CD4-positive, alpha-beta memory T cell (primary cell): ENCODE measurements at places on chromosomes 13 and 19.
A peak's percentile ranks its signal among the peaks of the same experiment; 100 is the strongest.

GRCh38 chr13:113413898-113414282, 39.4 kb downstream of the ADPRHL1 start:
- H3K4me3 ChIP-seq, result no peak overlapping the region
- H3K36me3 ChIP-seq, result no peaks in the 10 kb centered on the region

DNA sequence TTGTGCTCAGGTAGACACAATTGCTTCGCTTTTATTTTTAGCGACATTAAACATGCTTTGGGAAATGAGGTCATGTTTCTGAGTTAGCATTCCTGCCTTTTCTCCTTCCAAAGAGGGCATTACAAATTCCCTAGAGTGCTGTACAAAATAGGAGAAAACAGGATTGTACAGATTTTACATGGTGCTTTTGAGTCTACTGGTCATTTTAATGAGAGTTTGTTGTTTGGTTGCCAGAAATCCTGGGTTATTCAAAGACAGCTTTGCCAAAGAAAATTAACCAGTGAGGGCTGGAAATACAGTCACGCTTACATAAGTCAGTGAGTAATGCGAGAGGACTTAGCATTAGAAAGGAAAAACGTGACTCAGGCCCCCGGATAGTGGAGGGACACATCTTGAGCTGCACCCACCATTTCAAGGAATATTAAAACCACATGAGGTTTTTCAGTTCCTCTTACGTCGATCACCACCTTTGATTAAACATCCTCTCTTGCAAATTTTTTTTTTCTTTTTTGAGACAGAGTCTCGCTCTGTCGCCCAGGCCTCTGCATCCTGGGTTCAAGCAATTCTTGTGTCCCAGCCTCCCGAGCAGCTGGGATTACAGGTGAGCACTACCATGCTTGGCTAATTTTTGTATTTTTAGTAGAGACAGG, 55.4 kb downstream of the SACS start:
- H3K4me3 ChIP-seq, result no peak overlapping the region
- no peaks in the 10 kb centered on the region for H3K36me3 ChIP-seq
- H3K27ac ChIP-seq, result peak overlapping the region; percentile 16

- no peaks in the 10 kb centered on the region for H3K4me1 ChIP-seq
- no peaks in the 10 kb centered on the region for H3K36me3 ChIP-seq
- H3K27me3 ChIP-seq, result no peaks in the 10 kb centered on the region
- DNase-seq, result no peak
- no peak overlapping the region for H3K27ac ChIP-seq
- H3K4me3 ChIP-seq, result no peak overlapping the region
Observed at GRCh38 chr13:76638181-76638580, 248.0 kb downstream of the KCTD12 start.

DNA sequence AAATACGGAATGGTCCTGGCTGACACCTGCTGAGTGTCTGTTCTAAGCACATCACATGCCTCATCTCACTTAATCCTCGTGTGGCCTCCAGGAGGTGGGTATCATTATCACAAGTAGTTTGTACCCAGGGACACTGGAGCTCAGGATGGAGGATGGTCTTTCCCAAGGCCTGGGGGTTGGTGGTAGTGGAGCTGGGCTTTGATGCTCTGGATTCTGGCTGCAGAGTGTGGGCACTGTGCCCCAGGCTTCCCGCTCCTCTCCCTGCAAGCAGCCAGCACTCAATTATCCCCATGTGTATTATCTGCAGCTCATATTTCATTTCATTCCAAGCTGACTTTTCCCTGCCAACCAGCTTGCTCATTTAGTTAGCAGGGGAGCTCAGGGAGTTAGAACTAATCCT, 52.1 kb downstream of the SIAH3 start:
- no peak for DNase-seq
- H3K27ac ChIP-seq, result no peak overlapping the region
- no peaks in the 10 kb centered on the region for H3K4me1 ChIP-seq
- H3K27me3 ChIP-seq, result no peaks in the 10 kb centered on the region
- no peaks in the 10 kb centered on the region for H3K36me3 ChIP-seq
- H3K4me3 ChIP-seq, result no peak overlapping the region

DNA sequence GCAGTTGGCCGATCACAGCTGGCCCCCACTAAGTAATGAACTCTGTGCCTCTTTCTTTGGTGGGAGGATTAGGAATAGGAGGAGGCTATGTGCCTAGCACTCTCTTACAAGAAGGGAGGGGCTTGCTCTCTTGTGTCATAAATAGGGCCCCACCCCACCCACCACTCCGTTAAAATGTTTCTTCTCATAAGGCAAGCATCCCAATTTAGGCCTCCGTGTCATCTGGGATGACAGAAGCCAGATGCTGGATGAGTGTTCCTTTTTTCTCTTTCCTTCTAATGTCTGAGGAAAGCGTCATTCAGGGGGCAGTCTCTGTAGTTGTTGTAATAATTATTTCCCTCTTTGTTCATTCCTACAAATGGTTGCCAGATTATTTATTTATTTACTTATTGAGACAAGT, at the start of gene LIPE:
TSS of gene LIPE (minus strand) at position 76 of the 400 bp plus-strand sequence. CDS start 239 bp downstream, outside the sequence.
- H3K36me3 ChIP-seq, result no peaks in the 10 kb centered on the region
- H3K4me3 ChIP-seq, result no peak within 1 kb of the TSS
- no peak within 1 kb of the TSS for H3K27ac ChIP-seq
- H3K27me3 ChIP-seq, result no peaks in the 10 kb centered on the region

- H3K4me1 ChIP-seq, result peaks cover 51% of the 10 kb centered on the region
- no peaks in the 10 kb centered on the region for H3K27me3 ChIP-seq
- no peak overlapping the region for H3K4me3 ChIP-seq
Observed at GRCh38 chr19:38699027-38699346, 45.3 kb downstream of the CAPN12 start.

DNA sequence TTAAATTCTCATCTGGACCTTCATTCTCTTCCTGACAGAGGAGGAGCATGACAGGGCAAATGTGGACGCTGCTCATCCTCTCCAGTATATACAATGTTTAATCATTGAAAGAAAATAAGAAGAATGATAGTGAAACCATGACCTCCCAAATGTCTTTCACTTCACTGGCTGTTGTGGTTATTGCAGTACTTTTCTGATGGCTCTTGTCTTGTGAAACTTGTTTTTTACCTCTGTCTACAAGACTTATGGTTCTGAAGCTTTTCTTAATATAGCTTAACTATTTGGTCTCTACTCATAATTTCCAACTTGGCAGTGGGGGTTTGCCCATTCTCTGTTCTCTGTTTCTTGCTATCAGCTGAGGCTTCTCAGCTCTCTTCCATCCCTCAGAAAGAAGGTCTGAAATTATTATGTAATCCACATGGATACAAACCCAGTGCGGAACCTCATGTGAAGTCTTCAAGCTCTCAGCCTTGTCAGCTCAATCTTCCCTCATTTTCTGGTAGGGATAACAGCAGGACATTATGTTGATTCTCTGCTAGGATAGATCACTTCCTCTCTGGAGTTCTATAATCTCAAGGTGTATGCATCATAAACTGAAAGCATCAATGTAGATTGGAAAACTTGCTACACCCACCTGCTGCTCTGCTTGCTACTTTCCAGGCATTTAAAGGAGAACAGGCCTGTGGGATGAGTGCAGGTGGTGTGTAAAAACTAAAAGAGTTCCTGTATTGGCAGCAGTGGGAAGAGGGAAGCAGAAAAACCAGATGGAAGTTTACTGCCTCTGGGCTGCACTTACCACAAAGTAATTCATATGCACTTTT, 250.3 kb upstream of the HTR2A start:
- H3K36me3 ChIP-seq, result no peaks in the 10 kb centered on the region
- H3K27me3 ChIP-seq, result no peaks in the 10 kb centered on the region
- no peaks in the 10 kb centered on the region for H3K4me1 ChIP-seq
- DNase-seq, result no peak
- no peak overlapping the region for H3K27ac ChIP-seq

- H3K4me1 ChIP-seq, result no peaks in the 10 kb centered on the region
- no peaks in the 10 kb centered on the region for H3K27me3 ChIP-seq
- H3K36me3 ChIP-seq, result no peaks in the 10 kb centered on the region
- no peak for DNase-seq
- H3K27ac ChIP-seq, result no peak overlapping the region
- H3K4me3 ChIP-seq, result no peak overlapping the region
Observed at GRCh38 chr13:93116809-93117208, 109.8 kb upstream of the GPC6 start.

- H3K4me1 ChIP-seq, result no peaks in the 10 kb centered on the region
- no peaks in the 10 kb centered on the region for H3K27me3 ChIP-seq
- H3K4me3 ChIP-seq, result no peak overlapping the region
- no peak for DNase-seq
- no peak overlapping the region for H3K27ac ChIP-seq
Observed at GRCh38 chr19:20315543-20315942, 148.5 kb downstream of the ZNF486 start.

DNA sequence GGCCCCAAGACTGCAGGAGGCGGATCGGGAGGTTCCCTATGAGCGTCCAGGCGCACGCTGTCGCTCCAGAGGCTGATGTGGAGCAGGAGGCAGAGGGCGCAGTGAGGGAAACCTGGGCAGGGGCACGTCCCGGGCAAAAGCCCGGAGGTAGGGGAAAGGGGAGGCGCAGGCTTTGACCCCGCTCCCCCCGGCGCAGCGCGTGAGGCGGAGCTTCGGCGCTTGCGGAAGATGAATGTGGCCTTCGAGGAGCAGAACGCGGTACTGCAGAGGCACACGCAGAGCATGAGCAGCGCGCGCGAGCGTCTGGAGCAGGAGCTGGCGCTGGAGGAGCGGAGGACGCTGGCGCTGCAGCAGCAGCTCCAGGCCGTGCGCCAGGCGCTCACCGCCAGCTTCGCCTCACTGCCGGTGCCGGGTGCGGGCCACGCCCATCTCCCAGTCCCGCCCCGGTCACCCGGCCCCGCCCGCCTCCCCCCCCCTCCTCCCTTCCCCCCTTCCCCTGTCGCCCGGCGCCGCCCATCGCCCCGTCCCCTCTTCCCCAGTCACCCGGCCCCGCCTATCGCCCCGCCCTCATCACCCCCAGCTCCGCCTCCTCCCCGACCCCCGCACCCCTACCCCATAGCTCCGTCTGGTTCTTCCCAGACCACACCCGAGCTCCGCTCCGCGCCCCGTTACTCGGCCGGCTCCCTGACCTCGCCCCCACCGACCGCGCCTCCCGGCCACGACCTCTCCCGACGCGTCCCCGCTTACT, 4.1 kb downstream of the HMG20B start:
- H3K4me1 ChIP-seq, result peaks cover 14% of the 10 kb centered on the region
- H3K4me3 ChIP-seq, result no peak overlapping the region
- DNase-seq, result no peak

- H3K36me3 ChIP-seq, result no peaks in the 10 kb centered on the region
- peaks cover 60% of the 10 kb centered on the region for H3K27me3 ChIP-seq
- peaks cover 75% of the 10 kb centered on the region for H3K4me1 ChIP-seq
- H3K27ac ChIP-seq, result no peak overlapping the region
- DNase-seq, result peak; percentile 27
- no peak overlapping the region for H3K4me3 ChIP-seq
Observed at GRCh38 chr19:10292789-10293636, 3.3 kb downstream of the ICAM5 start.

DNA sequence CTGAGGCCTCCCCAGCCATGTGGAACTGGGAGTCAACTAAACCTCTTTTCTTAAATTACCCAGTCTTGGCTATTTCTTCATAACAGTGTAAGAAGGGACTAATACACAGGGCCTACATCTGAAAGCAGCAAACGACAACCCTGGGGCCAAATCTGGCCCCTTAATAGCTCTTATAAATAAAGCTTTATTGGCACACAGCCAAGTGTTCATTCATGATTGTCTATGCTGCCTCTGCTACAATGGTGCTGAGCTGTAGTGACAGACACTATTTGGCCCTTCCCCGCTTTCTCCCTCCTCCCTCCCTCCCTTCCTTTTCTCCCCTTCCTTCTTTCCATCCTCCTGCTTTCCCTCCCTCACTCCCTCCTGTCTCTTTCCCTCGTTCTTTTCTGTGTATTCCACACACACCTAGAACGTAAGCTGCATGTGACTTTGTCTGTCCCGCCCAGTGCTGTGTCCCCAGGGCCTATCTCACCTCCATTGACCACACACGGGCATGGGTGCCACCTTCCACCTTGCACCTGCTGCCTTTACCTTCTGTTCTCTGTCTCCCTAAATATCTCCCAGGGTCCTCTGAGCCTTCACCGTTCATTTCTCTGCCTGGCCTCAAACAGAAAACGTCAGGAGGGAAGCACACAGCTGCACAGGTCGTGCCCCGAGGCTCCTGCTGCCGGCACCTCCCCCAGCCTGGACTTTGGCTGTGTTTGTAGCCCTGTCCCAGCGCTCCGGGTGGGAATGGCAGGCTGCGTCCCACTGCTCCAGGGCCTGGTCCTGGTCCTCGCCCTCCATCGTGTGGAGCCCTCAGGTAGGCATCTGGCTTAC, at the start of gene PROZ:
TSS of gene PROZ (plus strand) at position 720 of the 819 bp plus-strand sequence. CDS start at position 733, 13 bp downstream.
- H3K4me1 ChIP-seq, result peaks cover 29% of the 10 kb centered on the region
- H3K4me3 ChIP-seq, result no peak within 1 kb of the TSS
- no peaks in the 10 kb centered on the region for H3K36me3 ChIP-seq
- no peak within 1 kb of the TSS for H3K27ac ChIP-seq

DNA sequence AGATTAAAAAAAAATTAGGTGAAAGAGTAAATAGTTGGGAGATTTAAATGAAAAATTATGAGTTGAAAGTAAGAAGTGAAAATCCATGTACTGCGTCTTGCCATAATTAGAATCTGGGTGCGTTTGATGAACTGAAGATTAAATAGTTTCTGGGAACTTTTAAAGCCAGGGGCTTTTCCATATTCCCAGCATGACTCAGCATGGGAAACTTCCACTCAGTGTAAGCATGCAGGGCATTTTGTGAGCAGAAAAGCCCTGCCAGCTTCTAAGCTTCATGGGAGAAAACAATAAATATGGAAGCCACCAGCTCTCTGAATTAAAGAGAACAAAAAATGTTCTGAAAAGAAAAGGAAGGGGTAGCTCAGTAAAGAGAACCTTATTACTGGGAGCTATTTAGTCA, 62.0 kb upstream of the EDNRB start:
- no peak overlapping the region for H3K27ac ChIP-seq
- no peaks in the 10 kb centered on the region for H3K36me3 ChIP-seq
- DNase-seq, result no peak
- H3K4me3 ChIP-seq, result no peak overlapping the region
- no peaks in the 10 kb centered on the region for H3K4me1 ChIP-seq

DNA sequence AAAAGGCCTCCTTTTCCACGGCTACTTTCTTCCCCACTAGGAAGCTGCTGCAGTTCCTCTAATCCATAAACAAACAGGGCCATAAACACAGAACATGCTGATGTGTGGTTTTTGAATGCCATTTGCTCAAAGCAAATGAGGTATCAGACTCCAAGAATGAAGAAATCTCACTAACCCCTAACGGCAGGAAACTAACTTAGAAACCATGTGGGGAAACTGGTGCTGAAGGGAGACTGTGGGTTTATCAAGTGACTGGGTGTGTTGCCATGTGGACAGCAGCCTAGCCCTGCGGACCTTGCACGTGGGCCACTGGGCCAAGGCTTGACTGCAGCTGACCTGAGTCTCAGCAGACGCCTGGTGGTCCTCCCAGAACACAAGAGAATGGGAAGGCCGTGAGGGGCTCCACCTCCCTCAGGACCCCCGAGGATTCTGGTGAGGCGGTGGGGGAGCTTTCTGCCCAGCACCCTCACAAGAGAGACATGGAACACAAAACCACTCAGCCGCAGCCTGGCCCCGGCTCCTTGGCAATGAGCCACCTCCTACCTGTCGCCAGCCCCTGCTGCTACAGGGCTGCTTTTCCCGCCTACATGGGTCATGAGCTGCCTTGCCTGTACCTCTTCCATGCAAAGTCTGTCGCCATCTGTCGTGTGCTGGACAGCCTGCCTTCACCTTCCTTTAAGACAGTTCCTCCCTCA, 10.6 kb downstream of the SLC15A1 start:
- H3K4me1 ChIP-seq, result no peaks in the 10 kb centered on the region
- DNase-seq, result no peak
- H3K27me3 ChIP-seq, result no peaks in the 10 kb centered on the region
- no peak overlapping the region for H3K27ac ChIP-seq
